Skeletal muscle cell (primary cell): ENCODE measurements at places on chromosomes 1 and 21.

GRCh38 chr1:211335522-211336157, 9.0 kb downstream of the TRAF5 start:
- no peak for DNase-seq

DNA sequence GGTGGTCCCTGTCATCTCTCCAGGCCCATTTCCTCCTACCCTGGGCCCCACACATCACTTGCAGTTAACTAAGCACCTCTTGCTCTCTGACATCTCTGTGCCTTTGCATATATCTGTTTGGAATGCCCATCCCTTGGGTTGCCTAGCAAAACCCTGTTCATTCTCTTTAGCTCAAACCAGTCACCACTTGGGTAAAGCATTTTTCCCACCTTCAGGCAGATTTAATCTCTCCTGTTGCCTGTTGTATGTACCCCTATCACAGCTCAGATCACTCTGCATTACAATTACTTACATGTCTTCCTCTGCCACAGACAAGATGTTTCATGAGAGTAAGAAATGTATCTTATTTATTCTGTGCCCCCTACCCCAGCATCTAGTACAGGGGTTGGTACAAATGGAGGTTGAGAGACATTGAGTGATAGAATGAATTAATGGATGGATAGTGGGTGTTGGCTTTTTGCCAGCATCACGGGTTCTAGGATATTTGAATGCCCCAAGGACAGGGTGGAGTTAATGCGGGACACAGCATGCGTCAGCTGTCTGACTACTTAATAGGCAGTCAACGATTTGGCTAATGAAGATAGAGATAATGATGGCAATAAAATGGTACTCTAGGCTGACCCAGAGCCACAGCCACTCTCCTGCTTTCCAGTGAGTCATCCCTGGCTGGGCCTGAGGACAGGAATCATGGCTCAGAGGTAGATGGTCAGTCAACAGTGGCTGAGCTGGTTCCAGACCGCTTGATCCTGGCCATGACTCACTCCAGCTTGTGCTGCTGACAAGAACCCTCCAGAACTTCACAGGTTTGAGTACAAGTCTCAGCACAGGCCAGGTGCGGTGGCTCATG, 6.5 kb downstream of the NR0B2 start:
- peak; percentile 43 for DNase-seq

GRCh38 chr1:231869364-231869763, 242.8 kb downstream of the DISC1 start:
- no peak for DNase-seq

GRCh38 chr21:39221282-39221996, 38.2 kb upstream of the PSMG1 start:
- DNase-seq: no peak

DNA sequence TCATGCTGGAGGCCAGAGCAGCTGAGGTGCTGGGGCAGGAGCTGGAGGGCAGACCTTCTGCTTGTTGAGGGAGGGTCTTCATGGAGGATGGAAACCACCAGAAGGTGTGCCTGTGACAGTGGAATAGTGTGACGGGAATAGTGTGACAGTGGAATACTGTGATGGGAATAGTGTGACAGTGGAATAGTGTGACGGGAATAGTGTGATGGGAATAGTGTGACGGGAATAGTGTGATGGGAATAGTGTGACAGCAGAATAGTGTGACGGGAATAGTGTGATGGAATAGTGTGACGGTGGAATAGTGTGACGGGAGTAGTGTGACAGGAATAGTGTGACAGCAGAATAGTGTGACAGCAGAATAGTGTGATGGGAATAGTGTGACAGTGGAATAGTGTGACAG, 325.1 kb downstream of the HHAT start:
- no peak for DNase-seq

DNA sequence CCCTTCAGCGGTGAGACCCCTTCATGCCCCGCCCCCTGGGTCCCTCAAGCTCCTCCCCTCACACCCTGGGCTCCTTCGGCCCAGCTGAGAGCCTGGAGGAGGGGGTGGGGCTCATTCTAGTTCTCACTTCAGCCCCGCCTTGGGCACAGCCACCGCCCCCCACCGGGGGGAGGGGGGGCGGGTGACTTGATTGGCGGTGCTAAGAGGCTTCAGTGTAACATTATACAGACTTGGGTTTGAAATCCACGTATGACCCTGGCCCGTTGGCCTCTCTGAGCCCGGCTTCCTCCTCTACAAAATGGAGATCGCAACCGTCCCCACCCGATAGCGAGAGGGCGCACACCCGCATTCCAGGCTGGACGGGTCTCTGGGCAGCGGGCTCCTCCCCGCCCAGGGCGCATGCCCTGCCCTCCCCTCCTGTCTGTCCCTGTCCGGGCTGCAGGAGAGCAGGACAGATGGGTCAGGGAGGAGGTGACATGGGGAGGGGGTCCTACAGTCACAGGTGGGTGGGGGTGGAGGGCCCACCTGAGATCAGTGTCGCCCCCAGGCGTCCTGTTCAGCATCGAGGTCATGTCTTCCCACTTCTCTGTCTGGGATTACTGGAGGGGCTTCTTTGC, 5.1 kb downstream of the CLCNKB start:
- no peak for DNase-seq

GRCh38 chr1:30856260-30856790, 52.2 kb downstream of the SDC3 start:
- no peak for DNase-seq

GRCh38 chr1:79198832-79199231, 192.3 kb upstream of the ADGRL4 start:
- peak; percentile 24 for DNase-seq
